Right renal pelvis (tissue), 4 donors: ENCODE measurements at places on chromosomes 16 and 17. TPM values are rescaled to one million over a fixed set of nuclear protein-coding genes. Genes with fewer than 3 reads are reported as not detected.
A peak's percentile ranks its signal among the peaks of the same experiment; 100 is the strongest.

DNA sequence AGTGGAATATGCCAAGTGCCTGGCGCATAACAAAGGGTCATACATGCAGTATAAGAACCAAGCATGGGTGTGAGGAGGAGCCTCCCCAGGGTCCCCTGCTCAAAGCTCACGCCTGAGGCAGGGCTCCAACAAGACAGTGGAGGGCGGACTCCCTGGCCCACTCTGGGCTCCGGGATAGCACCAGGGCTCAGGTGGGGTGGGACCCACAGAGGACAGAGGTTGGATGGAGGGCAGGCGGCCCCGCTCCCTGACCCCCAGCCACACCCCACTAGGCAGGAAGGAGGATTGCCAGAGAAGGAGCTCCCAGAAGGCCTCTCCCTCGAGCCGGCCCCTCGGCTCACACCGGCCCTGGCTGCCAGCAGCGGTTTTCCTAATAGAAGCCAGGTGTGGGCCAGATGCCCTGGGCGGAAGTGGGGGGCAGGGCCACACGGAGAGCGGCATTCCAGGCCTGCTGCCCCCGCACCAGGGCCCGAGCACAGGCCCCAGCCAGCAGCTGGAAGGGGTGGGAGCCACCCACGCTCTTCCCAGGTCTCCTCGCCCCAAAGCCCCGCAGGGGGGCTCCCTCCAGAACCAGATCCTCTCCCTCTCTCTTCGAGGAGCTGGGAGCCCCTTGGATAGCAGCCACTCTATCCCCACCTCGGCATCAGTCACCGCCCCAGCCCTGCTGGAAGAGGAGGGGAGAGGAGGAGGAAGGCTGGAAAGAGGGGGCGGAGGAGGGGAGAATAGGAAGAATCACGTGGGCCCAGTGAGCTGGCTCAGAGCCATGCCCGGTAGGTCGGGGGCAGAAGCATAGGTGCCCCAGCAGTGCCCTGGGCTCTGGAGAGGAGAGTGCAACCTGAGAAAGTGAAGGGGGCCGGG is 21.0 kb downstream of the VASN start:
- peak; percentile 71 for DNase-seq

RTN4RL1 gene
- 1.9 TPM for polyA plus RNA-seq

GRCh38 chr17:56937687-56938086 is 23.2 kb downstream of the COIL start:
- no peak for DNase-seq

DNA sequence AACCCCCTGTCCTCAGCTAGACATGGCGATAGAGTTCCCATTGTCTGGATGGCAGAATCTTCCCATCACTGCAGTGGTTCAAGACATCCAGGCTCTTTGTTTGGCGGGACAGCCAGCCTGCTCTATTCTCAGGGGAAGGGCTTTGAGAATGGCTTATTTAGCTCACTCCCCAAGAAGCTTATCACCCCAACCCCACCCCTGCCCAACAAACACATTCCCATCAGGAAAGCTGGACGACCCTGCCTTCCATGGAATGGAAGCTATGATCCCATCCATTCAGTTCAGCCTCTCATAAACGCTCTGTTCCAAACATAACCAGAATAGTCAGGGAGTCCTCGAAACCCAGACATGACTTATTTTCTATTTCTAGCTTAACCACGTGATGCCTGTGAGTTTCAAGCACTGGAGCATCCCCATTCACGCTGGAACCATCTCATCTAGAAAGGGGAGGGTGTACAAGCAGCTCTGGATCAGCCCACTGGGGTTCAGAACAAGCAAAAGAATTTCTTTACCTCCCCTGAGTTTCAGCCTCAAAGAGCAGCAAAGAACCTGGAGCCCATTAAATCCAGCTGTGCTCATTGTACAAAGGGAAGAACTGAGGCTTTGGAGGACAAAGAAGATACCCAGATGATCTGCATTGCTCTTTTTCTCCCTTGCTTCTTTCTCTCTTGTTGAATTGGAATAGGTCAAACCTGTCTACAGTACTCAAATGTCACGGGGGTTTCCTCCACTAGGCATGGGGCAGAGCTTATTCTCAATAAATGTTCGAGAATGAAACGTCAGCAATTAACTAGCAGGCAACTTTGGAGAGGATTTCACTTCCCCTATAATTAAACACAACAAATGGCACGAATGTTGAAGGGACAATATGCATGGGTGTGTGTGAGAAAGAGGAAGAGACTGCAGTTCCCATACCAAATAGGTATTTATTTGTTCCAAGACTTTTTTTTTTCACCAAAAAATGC is 93.1 kb downstream of the XYLT1 start:
- DNase-seq, result no peak

DNA sequence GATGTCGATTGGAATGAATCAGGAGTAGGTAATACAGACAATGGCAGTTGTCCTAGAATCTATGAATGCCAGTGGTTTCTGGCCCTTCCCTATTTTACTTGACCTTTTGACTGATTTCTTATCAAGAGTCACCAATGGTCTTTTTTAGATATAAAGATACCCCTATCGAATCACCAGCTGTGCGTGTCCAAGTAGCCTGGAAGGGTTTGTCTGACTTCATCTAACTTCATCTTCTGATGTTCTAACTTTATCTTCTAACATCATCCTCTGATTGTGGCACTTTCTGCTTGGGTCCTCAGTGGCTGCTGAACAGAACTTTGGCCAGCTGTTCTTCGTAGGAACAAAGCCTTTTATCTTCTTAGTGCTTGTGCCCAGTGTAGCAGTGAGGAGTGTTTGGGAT is 129.7 kb downstream of the MSI2 start:
- DNase-seq, result no peak

SCNN1B gene
- polyA plus RNA-seq, result 19.3 TPM

- DNase-seq, result no peak
These were observed 152.6 kb downstream of the PRKCA start for GRCh38 chr17:66455060-66455459.

GRCh38 chr17:39556423-39556822 is 51.3 kb downstream of the NEUROD2 start:
- no peak for DNase-seq

HS3ST4 gene
- polyA plus RNA-seq, result 0.52 TPM

- DNase-seq, result no peak
These were observed 10.2 kb upstream of the ETV4 start for GRCh38 chr17:43556292-43556691.

DNA sequence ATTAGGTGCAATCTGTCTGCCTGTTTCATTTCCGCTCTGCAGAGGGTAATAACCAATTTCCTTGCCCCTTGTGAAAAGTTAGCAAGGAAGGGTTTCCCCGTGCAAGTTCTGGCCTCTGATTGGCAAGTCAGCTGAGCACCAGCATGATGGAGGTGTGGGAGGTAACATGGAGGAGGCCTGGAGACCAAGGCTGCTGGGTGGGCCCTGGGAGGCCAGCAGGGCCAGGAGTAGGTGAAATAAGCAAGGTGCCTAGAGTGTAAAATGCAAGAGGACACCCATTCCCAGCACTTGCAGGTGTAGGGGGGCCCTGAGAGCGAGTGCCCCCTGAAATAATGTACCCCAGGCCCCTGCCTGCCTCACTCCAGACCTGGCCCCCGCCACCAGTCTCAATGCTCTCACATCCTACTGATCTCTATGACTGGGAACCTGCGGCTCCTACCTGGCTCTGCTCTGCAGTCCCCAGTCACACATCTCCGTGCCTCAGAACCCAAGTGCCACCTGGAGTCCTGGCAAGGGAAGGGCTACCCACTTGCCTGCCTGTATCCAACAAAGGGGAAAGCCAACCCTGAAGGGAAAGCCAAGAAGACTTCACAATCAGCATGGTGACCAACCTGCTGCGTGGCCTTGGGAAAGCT is 116.2 kb downstream of the C16orf78 start:
- DNase-seq, result no peak
